ENCODE measurements at places on chromosomes 16 and 17. TPM values are rescaled to one million over a fixed set of nuclear protein-coding genes. Genes with fewer than 3 reads are reported as not detected.

MFAP4 gene
- not detected for polyA plus RNA-seq

TSPOAP1 gene
- polyA plus RNA-seq, result 125 TPM

KRT27 gene
- not detected for polyA plus RNA-seq

SMIM36 gene
- not detected for polyA plus RNA-seq

SPATA32 gene
- polyA plus RNA-seq, result not detected

CACNG4 gene
- 32.9 TPM for polyA plus RNA-seq

PDPR gene
- 15.0 TPM for polyA plus RNA-seq

RNF112 gene
- polyA plus RNA-seq, result 33.3 TPM

DUS1L gene
- 100 TPM for polyA plus RNA-seq

RPL38 gene
- 307 TPM for polyA plus RNA-seq

NME2 gene
- 133 TPM for polyA plus RNA-seq

PDE6G gene
- polyA plus RNA-seq, result not detected

CES5A gene
- 0.62 TPM for polyA plus RNA-seq

CNTNAP1 gene
- 21.9 TPM for polyA plus RNA-seq

SPATA22 gene
- polyA plus RNA-seq, result not detected

AANAT gene
- polyA plus RNA-seq, result not detected

BCAS3 gene
- polyA plus RNA-seq, result 21.6 TPM

PMFBP1 gene
- polyA plus RNA-seq, result 0.12 TPM

TMEM220 gene
- not detected for polyA plus RNA-seq

SULT1A1 gene
- not detected for polyA plus RNA-seq

SEZ6L2 gene
- 52.7 TPM for polyA plus RNA-seq

CYTH1 gene
- polyA plus RNA-seq, result 131 TPM

TP53TG3F gene
- not detected for polyA plus RNA-seq

TPSG1 gene
- not detected for polyA plus RNA-seq

ATAD5 gene
- polyA plus RNA-seq, result 5.3 TPM

FMNL1 gene
- 5.6 TPM for polyA plus RNA-seq

TAC4 gene
- not detected for polyA plus RNA-seq

CCL14 gene
- polyA plus RNA-seq, result not detected

GNG13 gene
- polyA plus RNA-seq, result not detected

KRT37 gene
- polyA plus RNA-seq, result not detected

CENPN gene
- polyA plus RNA-seq, result 5.3 TPM

DPEP3 gene
- not detected for polyA plus RNA-seq

CHST5 gene
- polyA plus RNA-seq, result 2.7 TPM

FBXO39 gene
- polyA plus RNA-seq, result not detected

NPIPA8 gene
- not detected for polyA plus RNA-seq

KIF2B gene
- polyA plus RNA-seq, result not detected

ASGR1 gene
- 80.2 TPM for polyA plus RNA-seq

KRTAP4-9 gene
- not detected for polyA plus RNA-seq
